PC-3 (cell line): ENCODE measurements at places on chromosomes 7 and 10. TPM values are rescaled to one million over a fixed set of nuclear protein-coding genes. Genes with fewer than 3 reads are reported as not detected.
A peak's percentile ranks its signal among the peaks of the same experiment; 100 is the strongest.

GRCh38 chr10:74750848-74751274 is 75.5 kb upstream of the KAT6B start:
- DNase-seq, result no peak

The PRR15 gene
- total RNA-seq, result 23.4 and 26.6 TPM in 2 replicates

The DNAH11 gene
- 1.6 and 5.2 TPM in 2 replicates for total RNA-seq

The FGFR2 gene
- 0.17 and 0.36 TPM in 2 replicates for total RNA-seq

GRCh38 chr7:107898997-107899594 is 8.1 kb downstream of the DLD start:
- DNase-seq, result no peak

DNA sequence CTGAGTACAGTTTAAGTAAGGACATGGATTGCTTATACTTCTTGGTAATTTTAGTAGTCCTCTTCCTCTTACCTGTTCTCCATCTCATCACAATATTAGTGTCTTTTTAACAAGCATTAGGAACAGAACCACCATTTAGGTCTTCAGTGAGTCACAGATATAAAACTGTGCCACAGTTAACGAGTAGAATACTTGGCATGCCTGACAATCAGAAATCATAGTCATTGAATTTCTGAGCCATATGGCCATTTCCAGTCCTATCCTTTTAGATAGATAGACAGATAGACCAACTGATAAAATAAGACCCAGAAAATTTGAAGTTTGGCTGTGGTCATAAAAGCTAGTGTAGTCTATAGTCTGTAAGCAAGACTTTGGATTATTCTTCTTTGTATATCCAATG is 71.1 kb downstream of the GBF1 start:
- peak; percentile 41 for DNase-seq

The TMEM130 gene
- total RNA-seq, result not detected in 2 replicates

The TLX1 gene
- total RNA-seq, result not detected in 2 replicates

The GBX1 gene
- not detected in 2 replicates for total RNA-seq

GRCh38 chr7:73839743-73840714 is 2.3 kb downstream of the METTL27 start:
- DNase-seq, result no peak

DNA sequence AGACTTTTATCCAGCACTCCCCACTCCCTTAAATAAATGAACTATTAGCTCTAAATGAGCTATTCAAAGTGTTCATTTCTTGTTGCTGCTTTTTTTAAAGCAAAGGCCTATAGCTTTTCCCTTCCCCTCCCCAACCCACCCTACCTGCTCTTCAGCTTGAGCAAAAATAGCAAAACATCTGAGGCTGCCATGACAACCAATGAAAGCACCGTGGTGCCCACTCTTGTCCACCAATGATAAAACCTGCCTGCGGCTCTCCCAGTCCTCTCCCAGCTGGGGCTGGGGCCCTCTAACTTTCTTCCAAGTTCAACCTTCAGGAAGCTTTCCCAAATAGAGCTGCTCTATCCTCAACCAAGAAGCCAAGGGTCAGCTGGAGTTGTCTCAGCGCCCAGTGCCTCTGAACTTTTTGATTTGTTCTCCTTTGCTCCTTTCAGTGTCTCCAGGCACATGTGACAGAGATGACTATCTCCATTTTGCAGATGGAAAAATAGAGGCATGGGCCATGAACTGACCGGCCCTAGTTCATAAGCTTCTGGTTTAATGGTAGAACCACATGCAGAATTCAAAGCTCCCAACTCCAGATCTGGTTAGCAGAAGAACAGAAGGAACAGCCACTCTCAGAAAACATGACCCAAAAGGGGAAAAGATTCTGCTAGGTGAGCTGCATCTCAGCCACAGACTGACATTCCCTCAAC is 47.7 kb downstream of the PIK3AP1 start:
- DNase-seq, result no peak

GRCh38 chr7:144028547-144028946 is 20.2 kb upstream of the OR2A5 start:
- DNase-seq, result no peak

The RASA4B gene
- total RNA-seq, result 10.2 and 17.2 TPM in 2 replicates

The MEIG1 gene
- total RNA-seq, result 1.6 TPM in 1 of 2 replicates, not detected in the other

The DYDC1 gene
- total RNA-seq, result not detected in 2 replicates

The FZD8 gene
- 275 and 375 TPM in 2 replicates for total RNA-seq

The FGL2 gene
- not detected in 2 replicates for total RNA-seq

- no peak for DNase-seq
Measured at GRCh38 chr10:105328503-105329133, 687.5 kb downstream of the SORCS3 start.

DNA sequence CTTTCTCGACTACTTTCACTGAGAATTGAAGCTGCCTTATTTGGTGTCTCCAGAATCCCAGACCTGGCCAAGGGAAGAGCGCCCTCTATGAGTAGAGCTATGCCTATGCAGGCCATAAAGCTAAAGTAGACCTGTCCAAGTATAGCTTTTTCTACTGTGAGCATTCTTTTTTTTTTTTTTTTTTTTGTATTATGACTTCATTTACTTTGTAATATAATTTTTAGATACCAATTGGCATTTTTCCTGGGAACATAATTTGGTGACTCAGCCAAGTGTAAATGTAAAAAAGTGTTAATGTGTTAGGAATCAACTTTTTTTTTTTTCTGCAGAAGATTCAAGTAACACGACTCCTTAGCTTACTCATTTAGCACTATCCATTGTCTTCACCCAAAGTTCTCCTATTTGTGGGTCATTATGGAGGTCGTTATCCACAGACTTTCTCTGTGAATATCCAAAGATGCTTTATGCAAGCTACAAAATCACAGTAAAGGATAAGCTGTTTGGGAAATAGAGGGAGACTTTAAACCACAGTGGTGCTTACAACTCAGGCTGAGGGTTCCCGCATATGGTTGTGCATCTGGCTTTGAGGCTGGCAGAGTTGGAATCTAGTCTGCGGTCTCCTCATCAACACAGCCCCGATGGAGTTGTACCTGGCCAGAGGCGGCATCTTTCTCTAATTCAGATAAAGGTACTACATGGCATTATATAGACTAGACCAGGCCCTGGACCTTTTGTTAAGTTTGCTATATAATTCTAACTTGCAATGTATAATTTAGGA is 1040.2 kb upstream of the SORCS1 start:
- DNase-seq, result peak; percentile 76

GRCh38 chr10:1668399-1668798 is 68.9 kb downstream of the ADARB2 start:
- DNase-seq, result no peak

DNA sequence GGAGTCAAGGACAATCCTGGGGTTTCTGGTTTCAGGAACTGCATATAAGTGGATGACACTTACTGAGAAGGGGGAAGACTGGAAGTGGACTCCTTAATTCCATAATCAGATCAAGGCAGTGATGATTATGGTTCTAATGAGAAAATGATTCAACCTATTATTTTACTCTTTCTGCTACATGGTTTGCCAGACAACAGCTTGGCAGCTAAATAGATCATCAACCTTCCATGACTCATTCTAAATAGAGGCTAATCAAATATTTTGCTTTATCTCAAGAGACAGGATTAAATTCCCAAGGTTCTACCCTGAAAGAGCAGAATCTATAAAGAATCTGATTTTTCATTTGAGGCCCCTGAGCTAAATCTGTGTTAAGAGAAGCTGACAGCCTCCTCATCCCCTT is 46.3 kb downstream of the CNNM1 start:
- DNase-seq, result no peak

- DNase-seq, result no peak
Measured at GRCh38 chr10:127997271-127997670, 90.4 kb downstream of the PTPRE start.

DNA sequence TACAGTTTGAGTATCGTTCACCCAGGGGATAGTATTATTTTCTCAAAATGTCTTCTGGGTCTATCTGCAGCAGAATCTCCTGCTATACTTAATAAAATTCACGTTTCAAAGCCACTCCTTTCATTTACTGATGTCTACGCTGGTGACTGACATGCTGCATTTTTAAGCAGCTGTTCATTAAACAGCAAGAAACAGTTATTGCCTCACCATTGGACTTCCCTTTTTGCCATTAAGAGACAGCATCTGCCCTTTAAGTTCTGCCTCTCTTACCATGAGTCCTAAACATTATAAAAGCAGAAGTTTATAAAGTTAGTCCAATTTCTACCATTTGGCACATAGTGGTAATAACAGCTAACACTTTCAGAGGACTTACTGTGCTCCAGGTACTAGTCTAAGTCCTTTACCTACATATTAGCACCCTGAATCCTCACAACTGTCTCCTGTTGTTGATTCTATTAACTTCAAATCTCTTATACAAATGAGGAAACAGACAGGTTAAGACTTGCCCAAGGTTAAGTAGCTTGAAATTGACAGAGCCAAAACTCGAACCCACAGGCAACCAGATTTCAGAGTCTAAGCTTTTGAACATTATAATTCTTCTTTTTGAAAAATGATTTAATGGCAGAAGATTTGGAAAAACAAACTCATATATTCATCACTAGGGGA is 169.5 kb downstream of the SNX13 start:
- DNase-seq, result no peak

DNA sequence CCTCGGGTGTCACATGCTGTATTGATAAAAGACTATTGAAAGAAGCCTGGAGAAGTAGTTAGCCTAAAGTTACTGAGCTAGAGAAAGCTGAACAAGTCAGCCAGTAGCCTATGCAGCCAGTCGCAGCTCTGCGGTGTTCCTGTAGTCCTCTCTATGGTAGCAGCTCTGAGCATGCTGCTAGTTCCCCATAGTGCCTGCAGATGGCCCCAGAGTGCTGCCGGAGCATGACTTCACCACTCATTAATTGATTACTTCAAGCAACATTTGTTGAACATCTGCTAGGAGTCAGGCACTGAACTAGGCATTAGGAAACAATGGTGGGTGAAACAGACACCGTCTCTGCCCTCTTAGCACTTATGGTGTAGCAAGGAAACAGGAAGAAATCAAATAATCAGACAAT is 422.7 kb downstream of the SORCS3 start:
- peak; percentile 7 for DNase-seq

The DENND2A gene
- total RNA-seq, result 8.9 and 10.6 TPM in 2 replicates

The NUTM2E gene
- total RNA-seq, result 0.58 TPM in 1 of 2 replicates, not detected in the other

DNA sequence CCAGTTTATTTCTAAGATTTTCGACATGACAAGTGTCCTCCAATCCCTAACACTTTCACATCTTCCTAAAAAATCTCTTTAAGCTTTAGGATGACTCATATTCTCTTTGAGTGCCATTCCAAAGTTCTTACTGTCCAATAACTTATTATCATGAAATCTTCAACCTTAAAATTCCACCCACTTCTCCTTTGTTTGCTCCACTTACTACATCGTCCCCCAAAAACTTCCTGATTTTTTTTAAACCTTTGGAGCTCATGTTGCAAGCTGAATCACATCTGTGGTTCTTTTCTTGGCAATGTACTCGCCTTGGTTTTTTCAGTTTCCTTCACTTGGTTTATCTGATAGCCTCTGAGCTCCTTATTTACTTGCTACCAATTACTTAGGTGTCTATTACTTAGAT is 39.2 kb upstream of the JCAD start:
- DNase-seq, result peak; percentile 93

DNA sequence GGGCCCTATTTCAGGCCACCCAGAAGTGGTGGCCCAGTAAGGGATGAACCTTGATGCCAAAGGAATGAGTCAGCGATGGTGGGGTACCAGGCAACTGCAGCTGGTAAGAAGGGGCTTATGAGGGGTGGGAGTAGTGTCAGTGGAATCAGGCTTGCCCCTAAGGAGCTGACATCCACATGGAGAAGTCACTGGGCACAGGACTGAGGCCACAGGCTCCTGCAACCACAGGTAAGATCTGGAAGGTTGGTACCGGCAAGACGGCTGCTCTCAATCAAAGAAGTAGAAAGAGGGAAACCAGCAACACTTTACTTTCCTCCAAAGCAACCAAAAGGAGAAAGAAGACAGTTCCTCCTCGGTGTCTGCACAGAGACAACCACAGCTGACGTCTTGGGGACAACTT is 2.5 kb downstream of the GCK start:
- DNase-seq, result no peak

The OGA gene
- total RNA-seq, result 42.7 and 43.0 TPM in 2 replicates

DNA sequence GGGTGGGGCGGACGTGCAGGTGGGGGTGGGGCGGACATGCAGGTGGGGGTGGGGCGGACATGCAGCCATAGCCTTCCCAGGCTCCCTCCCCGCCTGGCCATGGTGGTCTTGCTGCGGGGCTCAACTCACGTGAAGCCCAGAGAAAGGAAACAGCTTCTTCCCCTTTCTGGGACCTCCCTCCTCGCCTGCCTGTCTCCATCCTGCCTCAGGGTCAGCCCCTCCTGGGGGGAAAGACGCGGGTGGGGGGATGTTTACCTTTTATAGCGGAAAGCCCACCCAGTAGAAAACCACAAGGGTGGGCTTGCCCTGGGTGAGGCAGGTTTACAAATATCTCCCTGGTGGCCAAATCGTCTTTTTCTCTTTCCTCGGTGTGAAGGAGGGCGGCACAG is 520.0 kb downstream of the GLRX3 start:
- no peak for DNase-seq

The LRIT2 gene
- not detected in 2 replicates for total RNA-seq

DNA sequence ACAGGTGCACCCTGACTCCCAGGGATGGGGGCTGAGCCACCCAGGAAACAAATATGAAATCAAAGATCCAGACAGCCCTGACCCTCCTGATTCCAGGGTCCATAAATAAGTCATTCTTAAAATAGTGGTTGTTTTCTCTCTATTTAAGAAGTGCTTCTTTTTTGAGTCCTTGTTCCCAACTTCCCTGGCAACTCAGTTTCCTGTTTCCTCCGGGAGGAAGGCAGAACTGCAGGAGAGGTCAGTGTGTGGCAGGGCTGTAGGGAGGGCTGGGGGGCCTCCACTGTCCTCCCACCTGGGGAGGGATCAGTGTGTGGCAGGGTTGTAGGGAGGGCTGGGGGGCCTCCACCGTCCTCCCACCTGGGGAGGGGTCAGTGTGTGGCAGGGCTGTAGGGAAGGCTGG is 88.7 kb upstream of the PDGFA start:
- no peak for DNase-seq

The AEBP1 gene
- total RNA-seq, result not detected in 2 replicates

DNA sequence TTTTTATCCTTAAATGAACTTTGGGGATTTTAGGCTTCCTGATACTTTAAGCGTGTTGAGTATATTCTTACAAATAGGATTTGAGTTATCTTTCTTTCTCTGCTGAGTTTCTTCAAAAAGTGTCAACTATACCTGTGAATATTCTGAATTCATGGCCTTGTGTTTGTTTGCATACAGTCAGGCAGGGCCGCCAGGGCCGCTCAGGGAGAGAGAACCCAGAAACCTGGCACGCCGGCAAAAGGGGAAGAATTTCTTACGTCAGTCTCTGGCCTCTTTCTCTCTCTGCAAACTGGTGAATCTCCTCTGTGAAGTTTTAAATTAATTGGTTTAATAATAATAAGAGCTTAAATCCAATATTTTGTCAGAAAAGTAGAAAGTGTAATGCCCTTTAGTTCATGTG is 29.3 kb upstream of the BNIP3 start:
- no peak for DNase-seq

DNA sequence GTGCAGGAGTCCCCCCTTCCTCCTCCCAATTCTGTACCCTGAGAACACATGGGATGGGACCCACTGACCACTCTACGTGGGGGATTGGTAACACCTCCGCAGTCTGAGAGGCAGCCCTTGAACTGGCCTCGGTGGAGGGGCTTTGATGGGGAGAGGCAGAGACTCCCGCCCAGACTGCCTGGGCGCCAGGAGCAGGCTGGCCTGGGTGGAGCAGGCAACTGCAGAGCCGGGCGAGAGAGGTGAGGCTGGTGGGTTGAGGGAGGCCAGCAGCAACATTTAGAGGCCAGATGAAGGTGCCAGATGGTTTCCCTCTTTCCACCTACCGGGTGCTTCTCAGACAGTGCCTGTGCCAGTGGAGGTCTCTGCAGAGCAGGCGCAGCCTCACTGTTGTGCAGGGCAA is 30.7 kb upstream of the ZNF467 start:
- no peak for DNase-seq

- DNase-seq, result no peak
Measured at GRCh38 chr7:30260246-30260768, 24.1 kb upstream of the ZNRF2 start.

The LLCFC1 gene
- not detected in 2 replicates for total RNA-seq

- no peak for DNase-seq
Measured at GRCh38 chr7:121745856-121746255, 127.1 kb upstream of the PTPRZ1 start.

The CPEB3 gene
- 0.80 and 1.3 TPM in 2 replicates for total RNA-seq
